Activated naive CD4-positive, alpha-beta T cell treated with anti-CD3 and anti-CD28 coated beads, Interleukin-2, amount 10 ng/mL, durations not matched to agents 7 days and 5 days (primary cell): ENCODE measurements at places on chromosomes 4 and X.

DNA sequence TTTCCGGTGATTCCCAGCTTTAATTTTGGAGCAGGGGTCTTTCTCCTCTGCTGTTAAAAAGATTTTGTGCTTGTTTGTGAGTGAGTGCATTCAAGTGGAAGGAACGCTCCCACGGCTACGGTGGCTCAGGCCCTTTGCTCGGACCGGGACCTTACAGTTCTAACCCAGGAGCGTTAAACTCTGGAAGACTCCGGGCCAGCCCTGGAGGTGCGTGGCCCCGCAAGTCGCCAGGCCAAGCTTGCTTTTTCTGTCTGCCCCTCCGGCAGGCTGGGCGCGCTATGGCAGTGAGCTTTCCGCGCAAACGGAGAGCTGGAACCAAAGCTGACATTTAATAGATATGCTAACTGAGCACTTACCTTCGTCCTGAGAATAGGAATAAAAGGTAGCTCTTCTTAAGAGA is 18.3 kb upstream of the PITX2 start:
- DNase-seq, result no peak

DNA sequence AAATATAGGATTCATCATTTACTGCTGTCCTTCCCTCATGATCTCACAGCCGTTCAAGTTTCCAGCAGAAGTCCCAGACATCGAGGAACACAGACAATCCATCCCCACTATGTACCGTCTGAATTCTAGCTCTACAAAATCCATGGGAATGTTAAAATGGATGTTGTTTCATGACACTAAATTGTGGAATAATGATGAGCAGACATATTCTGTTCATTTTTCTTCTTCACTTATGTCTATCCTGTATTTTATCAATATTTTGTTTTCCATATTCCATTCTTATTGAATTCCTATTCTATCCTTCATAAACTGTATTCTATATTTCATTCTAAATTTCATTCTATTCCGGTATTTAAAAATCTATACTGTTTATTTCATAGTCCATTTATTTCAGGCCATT is 71.8 kb downstream of the NUDT10 start:
- DNase-seq, result no peak

DNA sequence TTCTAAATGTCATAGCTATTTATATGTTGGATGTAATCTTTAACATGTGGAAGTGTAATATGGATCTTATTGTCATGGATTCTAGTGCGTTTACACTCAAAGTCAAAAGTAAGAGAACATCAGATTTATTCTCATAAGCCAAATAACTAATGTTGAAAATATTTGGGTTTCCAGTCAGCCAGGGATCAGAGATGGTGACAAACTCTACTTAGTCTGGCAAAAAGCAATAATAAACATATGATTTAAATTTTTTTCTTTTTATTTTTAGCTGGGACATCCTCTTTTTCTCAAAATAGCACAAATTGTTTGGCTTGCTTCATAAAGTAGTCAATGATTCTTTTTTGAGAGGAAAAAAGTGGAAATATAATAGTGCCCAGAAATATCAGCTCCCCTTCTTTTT is 392.3 kb downstream of the ARHGAP24 start:
- no peak for DNase-seq

DNA sequence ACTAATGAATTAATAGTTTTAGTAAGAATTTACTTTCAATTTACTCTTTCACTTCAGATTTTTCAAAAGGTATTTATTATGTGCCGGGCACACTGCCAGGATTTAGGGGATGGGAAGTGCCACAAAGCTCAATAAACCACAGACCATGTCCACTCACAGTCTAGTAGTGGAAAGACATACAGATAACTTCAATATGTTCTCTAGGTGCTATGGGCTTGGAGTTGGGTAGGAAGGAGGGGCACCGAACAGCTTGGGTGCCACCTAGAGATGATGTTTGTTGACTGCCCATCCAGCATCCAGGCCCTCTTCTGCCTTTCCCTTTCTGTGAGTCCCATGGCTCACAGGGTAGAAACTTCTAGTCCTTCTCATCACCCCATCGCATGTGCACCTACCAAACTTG is 17.8 kb downstream of the MFAP3L start:
- DNase-seq, result no peak

DNA sequence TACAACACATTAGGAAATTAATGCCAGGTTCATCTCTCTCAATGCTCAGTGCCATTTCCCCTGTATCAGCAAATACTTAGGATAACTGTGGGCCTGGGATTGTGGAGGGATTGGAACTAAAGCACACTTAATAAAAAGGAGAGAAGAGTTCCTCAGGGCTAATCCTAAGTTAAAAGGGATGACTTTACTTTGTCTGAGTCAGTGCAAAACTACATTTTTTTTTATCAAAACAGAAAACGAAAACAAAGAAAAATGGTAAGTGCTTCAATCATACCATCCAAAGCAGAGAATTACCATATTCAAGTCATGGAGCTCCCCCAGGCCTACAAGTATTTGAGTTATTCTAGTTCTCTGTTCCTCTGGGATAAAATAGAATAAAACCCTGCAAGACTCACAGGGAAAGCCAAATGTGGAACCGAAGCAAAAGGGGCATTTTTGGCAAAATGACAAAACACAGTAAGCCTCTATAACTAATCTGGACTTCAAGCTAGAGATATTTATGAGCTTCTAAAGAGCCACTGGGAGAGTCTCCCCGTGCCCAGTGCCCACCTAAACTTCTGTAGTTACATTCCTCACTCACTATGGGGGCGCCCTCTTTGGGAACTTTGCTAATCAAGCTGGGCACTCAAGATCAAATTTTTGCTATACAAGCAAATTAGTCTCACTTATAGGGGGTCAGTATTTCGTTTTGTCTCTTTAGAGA is 53.4 kb downstream of the PALLD start:
- no peak for DNase-seq

GRCh38 chr4:112526061-112526460 is 10.1 kb upstream of the NEUROG2 start:
- DNase-seq, result no peak

GRCh38 chrX:120357186-120357585 is 4.7 kb upstream of the ATP1B4 start:
- no peak for DNase-seq

DNA sequence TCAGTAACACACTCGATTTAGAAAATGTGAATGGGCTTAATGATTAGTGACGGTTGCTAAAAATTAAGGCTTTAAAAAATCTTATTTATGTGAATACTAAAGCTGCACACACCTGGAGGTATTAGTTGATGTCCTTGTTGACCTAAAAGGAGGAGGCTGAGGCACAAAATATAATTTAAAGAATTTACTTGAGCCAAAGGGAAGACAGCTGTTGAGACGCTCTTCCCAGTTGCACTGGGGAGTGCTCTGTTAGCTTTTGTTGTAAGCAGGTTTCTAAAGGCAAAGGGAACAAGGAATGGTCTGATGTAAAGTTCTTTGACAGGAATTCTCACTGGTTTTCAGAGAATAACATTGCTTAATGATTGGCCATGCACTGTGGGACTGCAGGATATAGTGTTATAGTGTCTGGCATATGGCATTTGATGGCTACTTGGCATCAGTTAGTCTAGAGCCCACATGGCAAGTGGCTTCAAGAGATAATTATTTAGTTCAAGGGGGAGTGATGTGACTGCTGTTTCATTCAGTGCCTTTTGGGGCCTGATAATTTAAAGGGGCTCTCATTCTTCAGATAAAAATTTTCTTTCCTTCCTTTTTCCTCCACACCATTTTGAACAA is 30.8 kb upstream of the PGM2 start:
- no peak for DNase-seq

DNA sequence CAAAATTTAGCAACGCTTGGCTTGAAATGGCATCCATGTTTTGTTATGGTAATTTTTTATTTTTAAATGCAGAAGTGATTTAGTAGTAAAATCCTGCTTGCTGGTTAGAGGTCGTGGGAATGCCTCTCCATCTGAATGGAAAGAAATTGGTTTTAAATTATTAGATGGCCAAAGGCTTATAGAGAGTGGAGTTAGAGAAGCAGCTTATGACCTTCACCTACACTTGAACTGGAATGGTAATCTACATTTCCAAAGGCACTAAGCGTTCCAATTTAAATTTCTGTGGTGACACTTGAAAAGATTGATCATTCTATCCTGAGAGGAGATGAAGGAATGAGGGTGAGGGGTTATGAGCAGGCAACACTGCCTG is 280.7 kb downstream of the RAPGEF2 start:
- DNase-seq, result no peak

DNA sequence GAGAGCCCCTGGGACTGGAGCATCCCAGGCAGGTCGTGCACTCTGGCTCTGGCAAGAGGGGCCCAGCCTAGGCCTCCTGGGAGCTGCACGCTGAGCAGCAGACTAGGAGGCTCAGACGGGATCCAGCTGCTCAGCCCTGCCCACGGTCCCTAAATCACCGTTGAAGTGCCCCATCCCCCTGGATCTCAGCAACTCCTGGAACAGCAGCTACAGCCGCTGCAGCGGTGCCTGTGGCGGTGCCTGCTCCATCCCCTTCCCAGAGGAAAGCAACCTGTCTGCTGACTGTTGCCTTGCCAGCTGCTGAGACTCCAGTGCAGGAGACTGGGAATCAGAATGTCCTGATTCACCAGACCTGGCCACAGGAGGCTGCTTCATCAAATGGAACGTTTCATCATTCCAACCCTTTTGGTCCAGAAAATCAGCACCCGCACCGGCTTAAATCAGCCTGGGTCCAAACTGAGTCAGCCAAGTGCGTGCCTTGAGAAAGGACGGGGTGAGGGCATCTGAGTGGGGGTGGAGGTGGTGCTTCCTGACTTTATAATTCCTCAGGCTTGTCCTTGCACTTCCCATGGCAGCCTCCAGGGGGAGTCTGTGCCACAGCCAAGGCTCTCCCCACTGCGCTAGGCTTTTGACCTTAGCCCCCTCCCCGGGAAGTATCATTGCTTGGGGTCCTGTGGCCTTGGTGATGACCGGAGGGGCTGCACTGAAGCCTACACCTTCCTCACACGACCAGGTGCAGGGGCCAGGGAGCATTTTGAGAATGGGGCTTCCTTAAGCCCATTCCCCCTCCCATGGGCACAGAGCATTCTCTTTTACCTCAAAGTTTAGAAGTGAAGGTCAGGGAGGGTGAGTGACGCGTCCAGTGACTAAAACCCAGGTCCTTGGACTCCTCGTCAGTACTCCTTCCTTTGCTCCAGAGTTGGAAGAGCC is 6.5 kb downstream of the ZNF185 start:
- peak; percentile 57 for DNase-seq

DNA sequence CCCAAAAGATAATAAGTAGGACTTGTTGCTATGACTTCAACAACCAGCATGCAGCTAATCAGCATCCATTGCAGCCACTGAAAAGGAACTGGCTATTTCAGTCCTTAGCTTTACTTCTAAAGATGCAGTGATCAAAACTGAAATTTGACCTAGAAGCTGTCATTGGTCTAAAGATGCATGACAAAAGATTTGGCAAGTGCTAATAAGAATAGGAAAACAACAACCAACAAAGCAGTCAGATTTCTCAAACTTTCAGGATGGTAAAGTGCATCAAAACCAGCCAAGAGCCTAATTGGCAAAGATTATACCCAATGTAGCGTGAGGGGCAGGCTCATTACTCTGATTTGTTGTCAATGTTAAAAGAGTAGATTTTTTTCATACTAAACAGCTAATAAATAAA is 77.1 kb upstream of the WDR17 start:
- DNase-seq, result no peak

DNA sequence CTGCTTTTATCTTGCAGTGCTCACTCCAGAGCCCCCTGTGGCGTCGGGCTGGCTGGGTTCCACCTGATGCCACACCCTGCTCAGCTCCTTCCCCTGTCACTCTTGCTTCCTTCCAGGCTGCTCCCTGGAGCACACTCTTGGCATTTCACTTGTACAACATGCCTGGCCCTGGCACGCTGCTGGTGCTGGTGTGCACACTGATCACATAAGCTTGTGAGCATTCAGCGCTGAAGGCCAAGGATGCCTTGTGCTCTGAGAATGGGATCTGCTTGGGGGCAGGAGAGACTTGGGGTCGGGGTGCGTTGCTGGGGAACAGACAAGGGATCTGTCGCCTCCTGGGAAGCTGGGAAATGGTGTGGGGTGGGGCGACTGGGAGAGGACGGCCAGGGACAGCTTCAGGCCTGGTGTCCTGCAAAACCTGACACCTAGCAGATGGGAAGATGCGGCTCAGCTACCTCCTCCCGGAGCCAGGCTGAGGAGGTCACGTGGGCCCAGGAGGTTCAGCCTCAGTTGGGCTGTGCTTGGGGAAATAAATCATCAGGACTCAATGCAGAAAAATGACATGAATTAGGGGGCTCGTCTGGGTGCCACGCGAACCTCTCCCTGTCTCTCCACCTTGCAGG is 108.5 kb downstream of the PHKA2 start:
- no peak for DNase-seq

- no peak for DNase-seq
These were observed 60.3 kb upstream of the HSD17B10 start for GRCh38 chrX:53494436-53494835.

- DNase-seq, result peak; percentile 66
These were observed 6.7 kb upstream of the PPID start for GRCh38 chr4:158729716-158730559.

GRCh38 chr4:162853788-162854187 is 312.9 kb downstream of the NAF1 start:
- no peak for DNase-seq
